Right ventricle myocardium superior (tissue), 1 donor: ENCODE measurements at places on chromosomes 11 and 22. TPM values are rescaled to one million over a fixed set of nuclear protein-coding genes. Genes with fewer than 3 reads are reported as not detected.

OR52E8 gene
- total RNA-seq: not detected

WBP2NL gene
- total RNA-seq: 0.16 TPM

NELL1 gene
- not detected for total RNA-seq

PRSS23 gene
- total RNA-seq: 4.1 TPM

TMEM191B gene
- 0.32 TPM for total RNA-seq

ACTN3 gene
- not detected for total RNA-seq

FZD4 gene
- total RNA-seq: 26.9 TPM

PYGM gene
- 183 TPM for total RNA-seq

SERHL2 gene
- 2.4 TPM for total RNA-seq

POTEH gene
- not detected for total RNA-seq

GLB1L3 gene
- not detected for total RNA-seq

CTSW gene
- 0.73 TPM for total RNA-seq

TMPRSS13 gene
- total RNA-seq: not detected

GRAP2 gene
- total RNA-seq: 1.6 TPM

KCNQ1OT1 gene
- 0.35 TPM for total RNA-seq

GGT5 gene
- total RNA-seq: 21.0 TPM

MYO18B gene
- total RNA-seq: 114 TPM

CHRM1 gene
- total RNA-seq: not detected
